ENCODE measurements at places on chromosomes 1 and 21. TPM values are rescaled to one million over a fixed set of nuclear protein-coding genes. Genes with fewer than 3 reads are reported as not detected.

RHOC gene
- 60.4 TPM for total RNA-seq

CYP4X1 gene
- not detected for total RNA-seq

TFF2 gene
- not detected for total RNA-seq

TSHB gene
- not detected for total RNA-seq

KCNK1 gene
- total RNA-seq, result 0.10 TPM

KIF14 gene
- total RNA-seq, result 0.73 TPM

CFH gene
- total RNA-seq, result 1.6 TPM

ATP6V1G3 gene
- total RNA-seq, result not detected

ITGB2 gene
- total RNA-seq, result 761 TPM

GUCA2A gene
- not detected for total RNA-seq

SYT11 gene
- total RNA-seq, result 12.0 TPM

CLDN14 gene
- total RNA-seq, result not detected

NRDC gene
- total RNA-seq, result 36.2 TPM

KRTAP11-1 gene
- not detected for total RNA-seq

SASS6 gene
- 1.8 TPM for total RNA-seq

SYNC gene
- 0.10 TPM for total RNA-seq

ETNK2 gene
- total RNA-seq, result 3.0 TPM

INAVA gene
- under 0.01 TPM for total RNA-seq

KRTAP8-1 gene
- not detected for total RNA-seq

EPHA8 gene
- total RNA-seq, result not detected

IFNLR1 gene
- 1.6 TPM for total RNA-seq

OR10K1 gene
- not detected for total RNA-seq

RASSF5 gene
- 209 TPM for total RNA-seq

KRTAP13-2 gene
- not detected for total RNA-seq

IRF6 gene
- total RNA-seq, result 0.94 TPM

RPS8 gene
- total RNA-seq, result 2,122 TPM

TAF1A gene
- 8.3 TPM for total RNA-seq

RNF186 gene
- not detected for total RNA-seq

TSPAN1 gene
- not detected for total RNA-seq

ADAM30 gene
- not detected for total RNA-seq
